ENCODE measurements at places on chromosomes 11 and 22.
A peak's percentile ranks its signal among the peaks of the same experiment; 100 is the strongest.

GRCh38 chr22:39367035-39367434 is 17.2 kb downstream of the SYNGR1 start:
- no peak for DNase-seq

DNA sequence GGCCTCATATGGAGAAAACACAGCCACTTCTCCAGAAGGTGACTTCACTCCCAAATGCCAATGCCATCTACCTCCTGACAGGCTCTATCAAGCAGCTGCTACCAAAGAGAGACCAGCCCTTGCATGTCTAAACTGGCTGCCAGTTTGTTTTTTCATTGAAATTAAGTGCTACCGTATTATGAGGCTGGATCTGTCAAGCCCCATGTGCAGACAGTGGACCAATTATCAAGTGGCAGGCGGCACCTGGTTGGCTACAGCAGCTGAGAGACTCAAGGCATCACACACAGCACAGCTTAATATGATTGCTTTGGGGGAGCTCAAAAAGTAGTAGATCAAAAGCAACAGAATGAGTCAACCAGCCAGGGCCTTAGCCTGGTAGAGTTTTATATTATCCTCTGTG is 1293.0 kb upstream of the TENM4 start:
- no peak for DNase-seq

DNA sequence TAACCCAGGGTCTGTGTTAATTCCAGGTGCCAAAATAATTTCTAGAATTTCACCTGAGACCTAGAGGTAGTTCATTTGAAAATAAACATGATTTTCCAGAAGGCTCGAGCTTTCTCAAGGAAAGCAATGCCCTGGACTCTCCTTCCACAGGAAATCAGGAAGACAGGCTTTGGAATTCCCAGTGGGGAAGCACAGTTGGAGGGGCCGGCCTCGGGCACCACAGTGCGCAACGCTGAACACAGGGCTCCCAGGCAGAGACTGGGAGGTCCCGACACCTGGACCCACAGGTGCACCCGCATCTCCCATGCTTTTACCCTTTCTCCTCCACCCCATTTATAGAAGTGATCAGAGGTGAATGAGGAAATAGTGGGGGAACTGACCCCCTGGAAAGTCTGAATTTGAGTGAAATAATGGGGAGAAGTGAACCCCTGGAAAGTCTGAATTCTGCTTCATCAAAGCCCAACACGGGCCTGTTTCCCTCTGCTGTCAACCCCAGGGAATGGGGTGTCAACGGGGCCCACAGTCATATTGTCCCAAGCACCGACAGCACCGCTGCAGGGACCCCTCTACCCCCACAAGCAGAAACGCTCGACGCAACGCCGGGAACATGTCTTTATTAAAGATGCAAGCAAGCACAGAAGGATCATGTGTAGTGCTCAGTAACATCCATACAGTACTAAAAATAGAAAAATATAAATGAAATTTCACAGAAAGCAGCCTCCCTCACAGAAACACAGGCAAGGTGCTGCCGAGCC is 12.0 kb upstream of the EFCAB6 start:
- no peak for DNase-seq

DNA sequence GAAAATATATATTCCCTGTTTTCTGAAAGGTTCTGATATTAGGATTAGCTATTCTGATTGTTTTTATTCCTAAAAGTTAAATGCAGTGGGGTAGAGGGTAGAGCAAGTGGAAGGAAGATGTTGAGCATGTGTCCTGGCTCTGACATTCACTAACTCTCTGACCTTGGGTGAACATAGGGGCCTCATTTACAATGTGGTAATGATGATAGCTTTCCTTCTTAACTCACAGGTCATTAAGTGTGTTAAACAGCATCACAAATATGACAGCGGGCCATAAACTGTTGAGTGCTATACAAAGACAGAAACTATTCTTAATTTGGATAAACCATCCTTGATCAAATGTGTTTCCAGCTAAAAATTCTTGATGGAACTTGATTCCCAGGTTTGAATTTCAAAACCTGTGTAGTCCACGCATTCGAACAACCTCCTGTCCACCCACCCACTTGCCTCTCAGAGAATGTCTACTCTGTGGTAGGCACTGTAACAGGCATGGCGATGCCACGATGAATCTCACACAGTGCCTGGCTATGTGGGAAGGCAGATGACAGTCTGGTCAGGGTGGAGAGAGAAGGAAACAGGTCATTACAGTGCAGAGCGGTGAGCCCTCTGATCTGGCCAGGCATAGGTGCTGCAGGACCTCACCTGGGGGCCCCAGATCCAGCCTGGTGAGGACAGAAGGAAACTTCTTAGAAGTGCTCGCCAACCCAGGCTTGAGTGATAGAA is 19.3 kb upstream of the PEX26 start:
- no peak for DNase-seq

DNA sequence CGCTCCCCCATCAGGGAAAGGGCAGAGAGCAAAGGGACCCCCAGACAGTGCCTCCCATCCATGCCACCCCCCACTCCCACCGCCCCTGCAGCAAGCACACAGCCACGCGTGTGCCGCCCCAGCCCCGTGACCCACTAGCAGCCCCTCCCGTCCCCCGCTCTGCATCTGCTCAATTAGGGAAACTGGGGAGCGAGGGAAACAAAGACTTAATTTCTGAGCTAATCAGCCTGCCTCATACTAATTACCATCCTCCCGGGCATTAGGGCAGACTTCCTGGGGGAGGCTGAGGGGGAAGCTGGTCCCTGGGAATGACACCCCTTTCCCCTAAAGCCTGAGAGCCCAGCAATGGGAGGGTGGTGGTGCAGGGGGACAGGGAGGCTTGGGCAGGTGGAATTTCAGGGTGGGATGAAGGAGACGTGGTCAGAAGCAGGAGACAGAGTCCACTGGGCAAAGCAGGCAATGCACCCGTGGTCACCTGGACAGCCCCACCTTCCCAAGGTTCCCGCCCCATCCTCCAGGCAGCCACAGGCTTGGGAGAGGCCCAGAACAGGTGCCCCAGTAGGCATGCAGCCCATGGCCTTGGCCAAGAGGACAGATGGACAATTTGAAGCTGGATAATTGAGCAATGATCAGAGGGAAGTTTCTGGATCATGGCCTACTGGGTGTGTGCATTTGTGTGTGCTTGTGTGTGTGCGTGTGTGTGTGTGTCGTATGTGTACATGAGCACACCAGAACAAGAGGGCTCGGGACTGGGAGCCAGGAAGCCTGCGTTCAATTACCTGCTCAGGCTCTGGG is 20.6 kb downstream of the ELFN2 start:
- no peak for DNase-seq

- no peak for DNase-seq
Measured at GRCh38 chr11:75330291-75330690, 21.2 kb downstream of the ARRB1 start.

- peak; percentile 82 for DNase-seq
Measured at GRCh38 chr22:37581504-37581903, 1.6 kb upstream of the LGALS2 start.

GRCh38 chr11:23555085-23555484 is 694.8 kb upstream of the CCDC179 start:
- no peak for DNase-seq

DNA sequence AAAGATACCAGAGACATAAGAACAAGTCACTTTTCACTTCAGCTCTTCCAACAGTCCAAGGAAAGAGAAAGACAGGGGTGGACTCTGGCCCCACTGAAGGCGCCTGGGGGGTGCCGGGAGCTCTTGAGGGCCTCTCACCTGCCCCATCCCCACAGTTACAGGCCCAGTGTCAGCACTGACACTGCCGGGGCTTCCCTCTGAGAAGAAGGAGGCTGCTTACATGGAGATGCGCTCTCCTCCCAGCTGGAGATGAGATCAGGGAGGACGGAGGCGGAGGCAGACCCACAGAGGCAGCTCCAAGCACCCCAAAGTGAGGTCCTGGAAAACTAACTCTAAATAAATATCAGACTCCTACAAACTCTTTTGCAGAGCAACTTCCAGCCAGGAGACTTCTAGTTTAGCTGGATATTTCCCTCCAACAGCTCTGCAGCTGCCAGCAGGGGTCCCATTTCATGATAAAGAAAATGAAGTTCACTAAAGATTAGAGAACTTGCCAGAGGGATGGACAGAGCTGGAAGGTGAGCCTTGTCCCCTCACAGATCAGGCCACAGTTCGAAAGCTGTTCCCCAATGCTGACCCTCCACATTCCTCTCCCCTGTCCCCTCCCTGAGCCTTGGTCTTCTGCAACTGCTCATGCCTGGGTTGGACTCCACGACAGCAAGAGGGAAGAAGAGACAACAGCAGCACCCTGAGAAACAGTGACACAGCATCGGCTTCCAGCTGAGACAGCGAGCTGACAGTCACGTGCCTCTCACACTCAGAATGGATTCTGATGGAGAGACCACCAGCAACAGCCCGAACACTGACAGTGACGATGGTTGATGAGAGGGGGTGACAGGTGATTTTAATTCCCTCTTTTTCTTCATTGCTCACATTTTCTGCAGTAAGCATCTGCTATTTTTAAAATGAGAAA is 5.8 kb downstream of the CARS1 start:
- DNase-seq: no peak

DNA sequence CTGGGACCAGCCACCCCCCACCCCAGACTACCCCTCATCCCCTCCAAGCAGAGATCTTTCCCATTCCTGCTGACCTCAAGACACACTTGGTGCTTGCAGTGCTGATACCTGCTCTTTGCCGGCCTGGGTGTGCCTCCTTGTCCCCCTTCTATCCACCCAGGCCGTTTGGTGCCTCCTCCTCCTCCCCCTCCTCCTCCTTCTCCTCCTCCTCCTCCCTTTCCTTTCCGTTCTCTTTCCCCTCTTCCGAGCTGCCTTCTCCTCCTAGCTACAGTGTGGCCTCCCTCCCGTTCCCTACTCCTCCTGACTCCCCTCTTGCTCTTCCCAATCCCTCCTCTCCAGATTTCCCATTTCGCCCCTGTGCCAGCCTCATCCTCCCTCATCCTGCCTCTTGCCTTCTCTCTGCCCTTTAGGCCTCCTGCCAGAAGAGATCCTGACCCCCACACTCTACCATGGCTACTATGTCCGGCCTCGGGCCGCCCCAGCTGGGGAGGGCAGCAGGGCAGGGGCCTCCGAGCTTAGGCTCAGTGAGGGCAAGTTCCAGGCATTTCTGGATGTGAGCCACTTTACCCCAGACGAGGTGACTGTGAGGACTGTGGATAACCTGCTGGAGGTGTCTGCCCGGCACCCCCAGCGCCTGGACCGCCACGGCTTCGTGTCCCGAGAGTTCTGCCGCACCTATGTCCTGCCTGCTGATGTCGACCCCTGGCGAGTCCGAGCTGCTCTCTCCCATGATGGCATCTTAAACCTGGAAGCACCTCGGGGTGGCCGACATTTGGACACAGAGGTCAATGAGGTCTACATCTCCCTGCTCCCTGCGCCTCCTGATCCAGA is 712 bp downstream of the HSPB2 start:
- DNase-seq: peak; percentile 47

GRCh38 chr11:843818-844692 is 1.4 kb downstream of the TSPAN4 start:
- peak; percentile 96 for DNase-seq

DNA sequence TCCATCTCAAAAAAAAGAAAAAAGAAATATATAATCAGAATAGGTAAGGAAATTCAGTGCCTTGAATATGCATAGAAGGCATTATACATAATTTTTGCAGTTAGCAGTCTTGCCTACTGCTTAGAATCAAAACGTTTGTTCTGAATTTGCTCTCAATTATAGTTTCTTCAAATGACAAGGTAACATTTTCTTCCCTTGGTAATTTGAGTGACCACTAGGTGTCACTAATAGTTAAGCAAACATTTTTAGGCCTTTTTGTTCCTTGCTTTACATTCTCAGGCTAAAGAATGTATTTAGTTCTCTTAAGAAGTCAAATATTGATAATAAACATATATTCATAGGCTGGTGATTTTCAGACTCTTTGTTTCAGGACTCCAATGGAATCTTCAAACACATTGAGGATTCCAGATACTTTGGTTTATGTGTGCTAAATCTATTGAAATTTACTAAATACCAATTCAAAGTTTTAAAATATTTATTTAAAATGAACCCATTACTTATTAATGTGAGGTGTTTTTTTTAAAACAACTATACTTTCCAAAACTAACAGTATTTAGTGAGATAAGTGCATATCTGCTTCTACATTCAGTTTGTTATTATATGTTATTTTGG is 55.0 kb upstream of the DEPDC7 start:
- DNase-seq: no peak

- DNase-seq: no peak
Measured at GRCh38 chr11:78630561-78631303, 56.1 kb upstream of the NARS2 start.

- no peak for DNase-seq
Measured at GRCh38 chr11:3030289-3031070, 26.7 kb downstream of the CARS1 start.

- DNase-seq: no peak
Measured at GRCh38 chr11:22065472-22065871, 127.4 kb upstream of the ANO5 start.

- DNase-seq: no peak
Measured at GRCh38 chr11:130088217-130088616, 18.5 kb downstream of the APLP2 start.

GRCh38 chr22:49800408-49801238 is 27.1 kb downstream of the BRD1 start:
- DNase-seq: peak; percentile 49

DNA sequence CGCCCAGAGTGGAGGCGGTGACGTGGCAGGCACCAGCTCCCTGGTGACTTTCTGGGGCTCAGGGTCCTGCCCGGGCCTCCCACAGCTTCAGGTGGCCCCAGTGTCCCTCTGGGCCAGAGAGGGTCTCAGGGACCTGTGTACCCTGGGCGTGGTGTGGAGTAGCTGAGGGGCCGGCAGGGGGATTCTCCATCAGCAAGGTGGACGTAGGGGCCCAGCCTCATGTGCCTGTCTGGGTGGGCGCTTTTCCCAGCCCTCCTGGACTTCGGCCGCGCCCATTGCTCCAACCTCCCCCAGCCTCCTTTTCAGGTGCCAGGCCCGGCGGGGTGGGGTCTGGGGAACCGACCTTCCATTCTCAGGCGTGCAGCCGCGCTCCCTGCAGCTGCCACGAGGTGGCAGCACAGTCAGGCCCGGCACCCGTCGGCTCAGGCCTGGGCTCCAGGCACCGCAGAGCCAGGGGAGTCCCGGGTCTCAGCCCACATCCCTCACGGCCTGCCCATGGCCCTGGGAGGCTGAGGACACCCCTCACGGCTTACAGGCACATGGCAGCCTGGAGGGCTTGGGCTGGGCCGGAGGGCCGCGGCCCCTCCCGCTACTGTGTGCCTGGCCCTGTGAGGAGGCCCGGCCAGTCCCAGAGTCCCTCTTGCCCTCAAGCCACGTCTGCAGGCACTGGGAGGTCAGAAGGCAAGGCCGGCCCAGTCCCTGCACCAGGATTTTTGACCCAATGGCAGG is 19.9 kb upstream of the MUC5B start:
- no peak for DNase-seq

- no peak for DNase-seq
Measured at GRCh38 chr11:93166194-93166593, 31.6 kb downstream of the SLC36A4 start.

DNA sequence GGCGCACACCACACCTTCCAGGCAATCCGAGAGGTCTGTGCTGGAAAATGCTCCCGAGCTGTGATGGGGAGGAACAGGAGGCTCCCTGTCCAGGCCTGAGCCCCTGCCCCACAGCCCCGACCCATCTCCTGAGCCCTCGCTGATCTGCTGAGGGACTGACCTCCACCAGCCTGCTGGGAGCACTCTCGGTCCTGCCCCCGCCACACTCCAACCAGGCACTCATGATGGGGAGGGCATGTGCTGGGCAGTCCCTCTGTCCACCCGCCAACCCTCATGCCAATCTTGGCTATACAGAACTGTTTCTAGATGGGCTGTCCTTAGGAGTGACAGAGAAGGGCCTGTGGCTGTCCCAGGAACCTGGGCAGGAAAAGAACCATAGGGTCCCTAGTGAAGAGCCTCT is 70.8 kb downstream of the TRMU start:
- peak; percentile 75 for DNase-seq

All from heart left ventricle (tissue), 16 donors.